Stimulated activated CD8-positive, alpha-beta memory T cell treated with anti-CD3 and anti-CD28 coated beads, Interleukin-7, amount 100 ng/mL, for 24 hours (primary cell): ENCODE measurements at places on chromosomes 3 and 15.

GRCh38 chr3:182041668-182042291 is 330.1 kb downstream of the SOX2 start:
- no peak for DNase-seq

DNA sequence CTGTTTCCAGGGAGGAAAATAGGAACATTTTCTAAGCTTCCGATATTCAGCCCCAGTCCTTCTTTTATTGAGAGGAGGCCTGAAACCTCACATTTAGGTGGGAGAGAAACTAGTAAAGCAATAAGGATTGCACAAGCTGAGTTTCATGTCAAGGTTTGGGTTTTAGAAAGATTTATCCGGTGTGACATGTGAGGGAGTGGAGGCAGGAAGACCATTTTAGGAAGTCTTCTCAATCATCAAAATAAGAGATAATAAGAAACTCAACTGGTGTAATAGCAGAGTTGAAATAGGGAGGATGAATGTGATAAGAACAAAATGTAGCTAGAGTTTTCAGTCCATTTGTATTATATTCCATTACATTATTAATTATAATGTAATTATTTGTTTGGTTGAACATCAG is 27.7 kb upstream of the CLDN16 start:
- no peak for DNase-seq

GRCh38 chr15:67571648-67572415 is 29.3 kb downstream of the MAP2K5 start:
- no peak for DNase-seq

DNA sequence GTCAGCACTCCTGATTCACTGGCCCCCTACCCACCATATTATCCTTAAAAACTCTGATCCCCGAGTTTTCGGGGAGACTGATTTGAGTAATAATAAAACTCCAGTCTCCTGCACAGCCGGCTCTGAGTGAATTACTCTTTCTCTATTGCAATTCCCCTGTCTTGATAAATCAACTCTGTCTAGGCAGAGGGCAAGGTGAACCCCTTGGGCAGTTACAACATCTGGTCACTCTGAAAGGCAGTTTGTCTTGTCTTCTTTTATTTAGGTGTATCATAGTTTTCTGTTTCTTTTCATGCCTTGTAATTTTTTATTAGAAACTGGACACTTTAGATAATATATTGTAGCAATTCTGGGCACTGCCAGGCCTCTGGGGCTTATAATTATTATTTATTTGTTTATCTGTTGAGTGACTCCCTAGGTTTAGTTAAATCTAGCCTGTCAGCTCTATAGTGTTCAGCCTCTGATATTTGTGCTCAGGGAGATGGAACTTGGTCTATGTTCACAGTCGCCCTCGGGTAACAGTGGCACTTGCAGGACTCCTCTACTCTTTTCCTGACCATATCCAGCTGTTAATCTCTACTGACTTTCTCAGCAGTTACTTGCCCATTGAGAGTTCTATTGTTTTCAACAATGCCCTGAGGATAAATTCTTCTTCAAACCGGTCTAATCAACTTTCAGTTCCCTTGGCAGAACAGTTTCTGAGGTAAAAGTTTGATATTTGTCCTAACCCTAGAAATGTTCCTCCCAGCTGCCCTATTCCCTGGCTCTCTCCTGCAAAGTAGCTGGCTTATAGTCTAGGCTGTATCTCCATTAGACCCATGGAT is 15.5 kb upstream of the PLAAT1 start:
- no peak for DNase-seq

GRCh38 chr3:162704799-162705385 is 1208.3 kb downstream of the OTOL1 start:
- no peak for DNase-seq

DNA sequence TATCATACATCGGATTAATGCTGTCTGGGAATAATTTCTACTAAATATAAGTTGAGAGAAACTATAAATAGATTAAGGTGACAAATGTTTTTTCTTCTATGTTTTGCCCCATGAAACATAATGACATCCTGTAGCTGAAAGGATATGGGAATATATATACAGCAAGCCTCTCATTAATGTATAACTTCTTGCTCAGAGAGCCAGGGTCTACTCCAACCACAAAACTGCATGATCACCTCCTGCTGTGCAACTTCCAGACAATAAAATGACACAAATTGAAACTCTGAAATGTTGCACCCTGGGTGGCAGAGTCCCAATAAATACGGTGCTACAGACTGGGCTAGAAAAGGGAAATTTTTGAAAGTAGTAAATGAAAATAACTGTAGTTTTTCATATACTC is 571.9 kb upstream of the CBLB start:
- no peak for DNase-seq

DNA sequence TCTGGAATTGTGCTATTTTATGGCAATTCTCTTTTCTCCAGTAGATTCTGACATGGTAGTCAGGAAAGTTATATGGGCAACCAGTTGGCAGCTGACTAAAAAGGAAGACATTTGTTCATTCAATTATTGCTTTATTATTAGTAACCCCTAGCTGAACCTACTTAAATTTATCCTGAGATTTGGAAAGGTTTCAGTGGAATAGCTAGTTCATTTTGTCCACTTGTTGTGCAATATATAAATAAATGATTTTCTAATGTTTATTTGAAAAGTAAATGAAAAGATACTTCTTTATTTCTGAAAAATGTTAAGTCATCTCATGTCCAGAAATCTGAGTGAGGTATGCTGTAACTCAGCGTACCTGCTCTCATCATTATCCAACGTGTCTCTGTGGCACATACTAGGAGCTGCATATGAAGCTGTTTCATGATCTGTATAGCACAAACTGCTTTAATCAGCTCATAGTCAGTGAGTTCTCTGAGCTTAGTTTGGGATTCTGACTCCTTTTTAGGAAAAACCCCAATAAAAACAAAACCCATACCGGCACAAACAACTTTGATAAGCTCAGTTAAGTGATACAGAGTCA is 35.9 kb downstream of the RARB start:
- no peak for DNase-seq

GRCh38 chr3:47692158-47692557 is 89.5 kb downstream of the SMARCC1 start:
- no peak for DNase-seq

GRCh38 chr3:47536967-47537366 is 23.5 kb upstream of the ELP6 start:
- DNase-seq, result no peak

DNA sequence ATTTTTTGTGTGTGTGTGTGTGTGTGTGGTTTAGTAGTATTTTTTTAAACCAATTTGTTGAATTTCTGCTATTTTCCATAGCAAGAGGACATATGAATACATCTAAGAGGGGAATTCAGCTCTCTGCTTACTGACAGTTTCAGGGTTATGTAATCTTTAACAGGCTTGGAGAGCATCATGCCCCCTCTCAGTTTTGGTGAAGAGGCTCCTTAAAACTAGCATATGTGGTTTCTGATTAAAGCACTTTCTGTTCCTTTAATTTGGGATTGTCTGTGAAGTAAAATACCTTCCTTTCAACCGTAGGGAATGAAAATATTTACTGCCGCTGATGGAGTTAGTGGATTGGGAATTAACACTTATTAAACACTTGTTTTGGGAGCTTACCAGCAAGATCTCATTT is 19.4 kb upstream of the NFKBIZ start:
- DNase-seq, result no peak

DNA sequence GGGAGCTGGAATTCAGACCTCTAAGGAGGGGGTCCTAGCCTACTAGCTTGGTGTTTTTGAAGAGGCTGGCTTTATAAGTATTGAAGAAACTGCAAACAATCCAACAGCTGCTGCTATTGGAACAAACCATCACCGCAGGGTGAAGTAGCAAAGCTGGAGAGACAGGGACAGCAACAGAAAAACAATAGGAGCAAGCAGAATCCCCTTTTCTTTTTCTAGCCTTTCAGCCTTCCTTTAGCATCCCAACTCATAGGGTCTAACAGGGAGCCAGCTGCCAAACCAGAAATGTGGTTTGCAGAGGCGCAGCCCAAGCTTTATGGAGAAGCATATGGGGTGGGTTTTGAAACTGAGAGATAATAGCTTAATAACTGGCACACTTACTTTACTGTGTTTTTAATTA is 106.2 kb upstream of the CHMP2B start:
- DNase-seq, result no peak

DNA sequence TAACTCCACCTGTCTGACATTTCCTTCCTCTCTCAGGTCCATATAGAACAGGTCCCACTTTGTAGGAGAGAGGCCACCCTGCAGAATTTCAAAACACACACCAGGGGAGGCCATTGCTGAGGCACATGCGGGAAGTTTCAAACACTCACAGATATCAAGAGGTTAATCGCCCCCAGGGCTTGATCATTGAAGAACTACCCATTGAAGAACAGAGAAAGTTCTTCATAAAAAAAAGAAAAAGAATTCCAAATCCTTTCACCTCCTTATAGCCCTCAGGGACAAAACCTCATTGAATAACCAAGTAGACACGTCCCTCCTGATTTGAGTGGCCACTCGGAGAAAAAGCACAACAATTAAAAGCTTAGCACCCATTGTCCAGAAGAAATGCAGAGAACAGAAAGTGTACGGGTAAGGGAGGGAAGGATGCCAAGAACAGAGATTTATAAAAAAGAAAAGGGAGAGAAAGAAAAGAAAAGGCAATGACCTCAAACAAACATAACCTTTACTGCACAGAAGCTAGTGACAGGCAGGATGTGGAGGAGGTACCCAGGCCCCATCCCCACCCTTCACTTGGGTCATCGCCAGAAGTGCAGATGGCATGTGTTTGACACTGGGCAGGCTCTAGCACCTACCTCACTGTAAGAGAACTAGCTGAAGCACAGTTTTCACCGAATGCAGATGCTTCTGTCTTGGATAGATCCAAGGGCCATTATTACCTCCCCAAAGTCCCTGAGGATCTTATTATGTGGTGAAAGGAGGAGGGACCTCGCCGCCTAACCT is 112.3 kb upstream of the HES1 start:
- no peak for DNase-seq

- no peak for DNase-seq
Measured at GRCh38 chr3:23669541-23670255, 136.1 kb upstream of the UBE2E1 start.

DNA sequence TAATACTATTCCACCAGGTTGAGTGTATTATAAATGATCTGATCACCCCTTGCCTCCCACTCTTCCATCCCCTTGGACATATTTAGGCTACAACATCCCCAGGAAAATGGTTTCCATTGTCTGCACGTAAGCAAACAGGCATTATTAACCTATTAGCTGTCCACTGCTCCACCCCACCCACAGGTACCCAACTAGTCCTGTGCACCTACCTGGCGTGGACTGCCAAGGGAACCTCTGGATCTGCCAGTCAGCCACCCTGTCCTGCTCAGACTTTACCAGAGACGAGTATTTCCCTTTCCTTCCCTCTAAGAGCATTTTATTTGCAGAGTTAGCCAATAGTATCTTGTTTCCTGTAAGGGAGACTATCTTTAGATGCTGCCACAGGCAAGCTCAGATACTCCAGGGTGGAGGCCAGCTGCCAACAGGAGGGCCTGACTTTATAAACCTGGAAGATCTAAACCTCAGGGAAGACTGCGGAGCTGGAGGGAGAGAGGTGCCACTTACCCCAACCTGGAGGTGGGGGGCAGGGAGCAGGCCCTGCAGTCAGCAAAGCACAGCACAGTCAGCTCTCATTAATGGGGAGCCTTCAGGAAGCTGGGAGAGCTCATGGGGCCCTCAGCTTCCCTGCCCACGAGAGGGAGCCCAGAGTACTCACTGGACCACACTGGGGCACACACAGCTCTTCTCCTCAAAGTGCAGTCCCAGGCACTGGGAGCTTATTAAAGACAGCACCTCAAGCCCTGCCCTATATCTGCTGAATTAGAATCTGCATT is at the start of gene CX3CR1:
TSS of gene CX3CR1 (minus strand) at position 292 of the 773 bp plus-strand sequence. CDS start 13,527 bp downstream, outside the sequence.
- DNase-seq, result no peak

DNA sequence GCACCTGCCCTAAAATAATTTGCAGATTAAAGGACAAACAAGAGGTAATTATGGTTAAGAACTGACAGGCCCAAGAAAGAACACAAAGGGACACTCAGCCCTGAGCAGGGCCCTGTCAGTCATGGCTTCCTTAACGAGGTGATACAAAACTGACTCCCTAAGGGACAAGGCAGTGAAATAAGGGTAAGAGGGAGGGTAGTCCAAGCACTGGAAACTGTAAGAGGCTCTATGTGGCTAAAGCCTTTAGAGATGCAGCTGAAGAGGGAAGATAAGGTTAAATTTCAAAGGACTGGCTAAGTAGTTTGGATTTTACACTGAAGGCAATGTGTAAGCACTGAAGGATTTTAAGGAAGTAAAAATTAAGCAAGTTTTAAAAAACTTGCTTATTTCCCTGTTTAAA is 3.9 kb downstream of the ATR start:
- no peak for DNase-seq

DNA sequence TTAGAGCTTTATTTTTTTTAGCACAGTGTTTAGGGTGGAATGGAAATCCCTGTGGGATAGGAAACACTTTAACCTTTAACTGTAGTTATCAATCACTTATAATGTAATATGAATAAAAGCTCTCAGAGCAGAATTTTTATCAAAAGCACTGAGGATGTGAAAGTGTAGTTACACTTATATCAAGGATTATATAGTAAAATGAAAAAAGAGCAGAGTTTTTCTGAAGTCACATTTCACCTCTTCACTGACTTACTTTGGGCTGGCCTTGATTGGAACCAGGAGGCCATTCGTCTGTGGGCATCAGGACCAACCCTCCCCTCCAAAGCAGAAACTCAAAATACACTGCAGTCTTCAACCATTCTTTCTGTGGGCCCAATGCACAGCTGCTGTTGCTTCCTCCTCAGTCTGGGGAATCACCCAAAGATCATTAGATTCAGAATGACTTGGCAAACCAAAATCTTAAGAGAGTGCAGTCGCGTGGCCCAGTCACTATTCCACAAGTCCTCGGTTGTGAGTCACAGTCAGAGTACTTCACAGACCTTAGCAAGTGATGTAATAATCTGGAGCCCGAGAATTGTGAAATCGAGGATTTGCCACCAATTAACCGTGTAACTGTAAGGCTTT is 132.6 kb upstream of the COL8A1 start:
- no peak for DNase-seq

DNA sequence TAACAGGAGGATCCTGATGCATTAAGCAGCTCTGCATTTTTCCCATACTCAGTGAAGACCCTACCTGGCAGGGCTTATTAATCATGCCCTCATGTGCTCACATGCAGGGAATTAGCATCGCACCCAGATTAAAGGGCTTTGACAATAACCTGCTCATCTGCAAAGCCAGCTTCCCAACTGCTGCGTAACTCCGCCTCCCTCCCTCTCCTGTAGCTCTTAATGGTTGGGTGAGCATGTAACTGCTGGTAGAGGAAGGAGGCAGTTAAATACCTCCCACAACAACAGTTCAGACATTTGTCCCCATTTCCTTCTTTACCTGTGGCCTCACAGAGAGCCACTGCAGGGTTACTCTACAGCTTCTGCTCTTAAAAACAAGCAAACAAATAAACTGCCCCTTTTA is 203.6 kb upstream of the WNT5A start:
- no peak for DNase-seq

DNA sequence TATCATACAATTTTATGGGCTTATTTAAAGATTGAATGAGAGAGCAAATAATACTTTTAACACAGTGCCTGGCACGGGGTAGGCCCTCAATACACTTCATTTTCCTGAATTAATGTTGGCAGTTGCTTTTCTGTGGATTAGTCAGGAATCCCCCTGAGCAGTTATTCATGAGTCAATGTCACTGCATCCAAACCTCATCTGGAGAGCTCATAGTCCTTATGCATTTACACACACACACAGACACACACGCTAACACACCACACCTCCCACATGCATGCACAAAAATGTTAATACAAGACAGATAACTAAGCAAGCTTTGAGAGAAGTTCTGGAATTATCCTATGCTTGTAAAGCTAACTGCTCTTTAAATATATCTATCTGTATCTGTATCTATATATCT is 34.0 kb upstream of the TNFAIP8L3 start:
- DNase-seq, result no peak

- no peak for DNase-seq
Measured at GRCh38 chr3:134312072-134312872, 61.6 kb upstream of the RYK start.
